Activated naive CD8-positive, alpha-beta T cell treated with anti-CD3 and anti-CD28 coated beads, Interleukin-2, amount 10 ng/mL, durations not matched to agents 7 days and 5 days (primary cell): ENCODE measurements at places on chromosomes 7 and 10. TPM values are rescaled to one million over a fixed set of nuclear protein-coding genes. Genes with fewer than 3 reads are reported as not detected.

- DNase-seq, result no peak
These were observed 502.3 kb upstream of the ZMIZ1 start for GRCh38 chr10:78566284-78567111.

- no peak for DNase-seq
These were observed 83.7 kb upstream of the KDM7A start for GRCh38 chr7:140260352-140261104.

GRCh38 chr10:70354556-70354955 is 27.9 kb downstream of the LRRC20 start:
- DNase-seq, result no peak

DNA sequence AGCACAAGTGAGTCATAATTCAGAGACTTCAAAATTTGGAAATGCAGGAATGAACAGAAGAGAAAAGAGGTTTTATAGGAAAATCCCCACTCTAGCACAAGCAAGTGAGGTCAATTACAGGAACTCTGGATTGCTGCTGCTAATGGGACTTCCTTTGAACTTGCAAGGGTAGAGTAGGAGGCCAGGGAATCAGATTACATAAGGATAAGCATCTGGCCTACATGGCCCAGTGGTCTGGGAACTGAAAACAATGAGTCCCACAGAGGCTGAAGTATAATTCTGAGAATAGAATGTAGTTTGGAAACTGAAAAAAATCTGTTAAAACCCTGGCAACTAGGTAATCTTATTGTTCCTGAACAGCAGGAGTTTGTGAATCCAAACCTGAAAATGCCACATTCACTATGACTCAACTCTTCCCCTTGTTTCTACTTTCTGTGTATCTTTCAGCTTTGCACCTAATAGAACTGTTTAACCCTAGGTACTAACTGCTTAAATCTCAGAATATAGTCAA is 66.5 kb downstream of the CTNNA3 start:
- no peak for DNase-seq

- no peak for DNase-seq
These were observed 186.5 kb downstream of the ADK start for GRCh38 chr10:74337330-74338016.

DNA sequence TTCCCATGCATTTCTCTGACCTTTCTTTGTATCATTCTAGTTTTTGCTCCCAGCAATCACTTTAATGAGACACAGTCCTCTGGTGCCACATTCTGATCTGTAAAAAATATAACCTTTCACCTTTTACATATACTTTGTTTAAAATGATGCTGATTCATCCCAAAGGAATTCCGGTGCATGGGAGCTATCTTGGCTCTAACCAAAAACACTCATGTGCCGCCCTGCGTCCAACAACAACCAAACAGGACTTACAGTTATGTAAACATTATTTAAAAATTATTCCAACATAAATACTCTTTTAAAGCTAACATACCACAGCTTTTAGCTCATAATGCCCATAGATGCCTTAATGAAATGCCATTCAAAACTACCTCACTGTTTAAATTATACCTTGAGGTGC is 7.7 kb upstream of the OPALIN start:
- no peak for DNase-seq

- no peak for DNase-seq
These were observed 513 bp downstream of the HOXA7 start for GRCh38 chr7:27155816-27156507.

- DNase-seq, result no peak
These were observed 4.6 kb downstream of the SHOC2 start for GRCh38 chr10:110923856-110924493.

DNA sequence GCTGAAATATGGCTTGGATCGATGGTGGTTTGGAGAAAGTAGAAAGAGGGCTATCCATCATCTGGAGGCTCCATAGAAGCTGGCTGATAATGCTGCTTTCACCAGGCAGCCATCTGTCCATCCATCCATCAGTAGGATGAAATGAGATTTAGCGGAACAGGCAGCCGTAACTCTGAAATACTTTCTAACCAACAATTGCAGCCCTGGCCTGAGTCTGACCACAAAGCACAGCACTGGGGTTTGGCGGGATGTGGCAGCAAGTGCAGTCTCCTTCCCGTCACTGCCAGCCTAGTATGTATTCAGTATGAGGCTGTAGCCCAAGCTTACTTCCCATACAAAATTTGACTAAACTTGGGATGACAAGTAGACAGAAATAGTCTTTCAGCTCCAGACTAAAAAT is 38.0 kb downstream of the R3HCC1L start:
- no peak for DNase-seq

FKBP6 gene
- not detected for total RNA-seq
